ENCODE measurements at places on chromosomes 12 and 14.

DNA sequence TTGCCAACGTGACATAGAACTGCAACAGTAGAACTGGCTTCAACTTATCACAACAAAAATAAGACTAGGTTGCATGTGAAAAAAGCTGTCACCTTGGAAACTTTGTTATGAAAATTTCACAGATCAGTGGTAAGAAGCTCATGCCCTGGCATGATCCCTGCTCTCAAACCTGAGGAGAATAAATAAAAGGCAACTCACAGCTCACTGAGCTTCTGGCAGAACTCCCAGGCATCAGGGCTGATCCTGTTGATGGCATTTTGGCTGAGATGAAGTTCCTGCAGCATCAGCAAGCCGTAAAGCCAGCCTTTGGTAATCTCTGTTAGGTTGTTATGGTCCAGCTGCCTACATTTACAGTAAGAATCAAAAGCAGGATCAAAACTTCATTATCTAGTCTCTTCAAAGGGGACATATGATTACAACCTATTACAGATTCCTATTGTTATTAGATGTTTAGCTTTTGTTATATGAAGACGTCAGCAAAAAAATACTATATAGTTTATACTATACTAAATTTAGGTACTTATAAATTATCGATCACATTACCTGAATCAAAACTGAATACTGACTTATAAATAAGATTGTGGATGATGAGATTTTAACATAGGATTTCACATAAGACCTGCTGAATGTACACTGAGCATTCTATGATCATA lies 32.0 kb downstream of the LRIG3 start:
- H3K36me3 ChIP-seq: peaks cover 22% of the 10 kb centered on the region
- H3K27ac ChIP-seq: no peak overlapping the region
- DNase-seq: no peak
- peaks cover 3% of the 10 kb centered on the region for H3K4me1 ChIP-seq
- no peak overlapping the region for H3K4me3 ChIP-seq

GRCh38 chr14:25832585-25832984 lies 765.2 kb downstream of the NOVA1 start:
- no peak for DNase-seq
- H3K36me3 ChIP-seq: no peaks in the 10 kb centered on the region
- H3K4me3 ChIP-seq: no peak overlapping the region
- H3K27me3 ChIP-seq: no peaks in the 10 kb centered on the region
- no peaks in the 10 kb centered on the region for H3K4me1 ChIP-seq

DNA sequence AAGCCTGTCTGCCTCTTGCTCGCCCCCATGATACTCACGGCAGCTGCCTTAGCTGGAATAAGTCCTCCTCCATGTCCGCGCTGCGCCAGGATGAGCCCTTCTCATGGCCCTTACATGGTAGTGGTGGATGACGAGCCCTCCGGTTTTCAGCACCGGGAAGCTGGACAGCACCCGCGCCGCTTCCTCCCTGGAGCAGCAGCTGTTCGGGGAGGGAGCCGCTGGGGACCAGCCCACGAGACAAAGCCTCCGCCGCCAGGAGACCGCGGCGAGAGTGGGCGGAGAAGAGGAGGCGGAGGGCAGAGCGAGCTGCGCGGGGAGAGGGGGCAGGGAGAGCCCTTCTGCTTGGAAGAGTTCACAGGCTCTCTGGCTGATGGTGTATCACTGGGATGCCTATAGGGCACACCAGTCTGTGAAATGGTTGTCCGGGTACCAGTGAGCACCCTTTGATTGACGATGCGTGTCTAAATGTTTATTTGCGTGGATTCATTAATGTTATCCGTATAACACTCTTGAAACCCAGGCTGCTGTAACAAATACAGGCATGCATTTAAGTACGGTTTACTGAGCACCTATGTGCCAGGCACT lies at the start of gene SVOP:
TSS of gene SVOP (minus strand) at position 273 of the 585 bp plus-strand sequence. CDS start at position 73, 200 bp downstream.
- DNase-seq: peak; percentile 97
- H3K27me3 ChIP-seq: no peaks in the 10 kb centered on the region
- H3K27ac ChIP-seq: no peak within 1 kb of the TSS
- H3K4me1 ChIP-seq: no peaks in the 10 kb centered on the region

- no peak overlapping the region for H3K4me3 ChIP-seq
- DNase-seq: no peak
- no peaks in the 10 kb centered on the region for H3K27me3 ChIP-seq
- H3K36me3 ChIP-seq: no peaks in the 10 kb centered on the region
- no peak overlapping the region for H3K27ac ChIP-seq
- no peaks in the 10 kb centered on the region for H3K4me1 ChIP-seq
Measured at GRCh38 chr12:104490186-104490585, 33.4 kb downstream of the CHST11 start.

DNA sequence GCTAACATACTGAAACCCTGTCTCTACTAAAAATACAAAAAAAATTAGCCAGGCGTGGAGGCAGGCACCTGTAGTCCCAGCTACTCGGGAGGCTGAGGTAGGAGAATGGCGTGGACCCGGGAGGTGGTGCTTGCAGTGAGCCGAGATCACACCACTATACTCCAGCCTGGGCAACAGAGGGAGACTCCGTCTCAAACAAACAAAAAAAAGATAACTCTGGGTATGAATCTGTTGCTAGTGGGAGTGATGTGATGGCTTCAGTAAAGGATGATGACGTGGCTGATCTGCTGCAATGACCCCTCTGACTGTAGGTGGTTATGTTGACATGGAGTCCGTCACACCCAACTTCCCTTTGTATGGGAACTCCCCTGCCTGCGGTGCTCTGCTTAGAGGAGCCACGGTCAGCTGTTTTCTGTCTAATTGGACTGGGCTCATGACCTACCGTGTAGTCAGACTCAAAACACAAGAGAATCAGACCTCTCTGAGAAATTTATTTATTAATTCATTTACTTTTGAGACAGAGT lies 59.1 kb upstream of the MED13L start:
- H3K4me1 ChIP-seq: peaks cover 4% of the 10 kb centered on the region
- no peaks in the 10 kb centered on the region for H3K27me3 ChIP-seq
- DNase-seq: no peak
- H3K27ac ChIP-seq: no peak overlapping the region

GRCh38 chr14:65335411-65335947 lies 77.1 kb upstream of the FUT8 start:
- H3K27ac ChIP-seq: no peak overlapping the region
- H3K36me3 ChIP-seq: no peaks in the 10 kb centered on the region
- H3K4me1 ChIP-seq: peaks cover 2% of the 10 kb centered on the region
- H3K27me3 ChIP-seq: peaks cover 39% of the 10 kb centered on the region
- DNase-seq: no peak
- peak overlapping the region; percentile 48 for H3K4me3 ChIP-seq

- H3K36me3 ChIP-seq: no peaks in the 10 kb centered on the region
- H3K4me3 ChIP-seq: no peak overlapping the region
- no peaks in the 10 kb centered on the region for H3K27me3 ChIP-seq
Measured at GRCh38 chr12:104676636-104677035, 219.9 kb downstream of the CHST11 start.

DNA sequence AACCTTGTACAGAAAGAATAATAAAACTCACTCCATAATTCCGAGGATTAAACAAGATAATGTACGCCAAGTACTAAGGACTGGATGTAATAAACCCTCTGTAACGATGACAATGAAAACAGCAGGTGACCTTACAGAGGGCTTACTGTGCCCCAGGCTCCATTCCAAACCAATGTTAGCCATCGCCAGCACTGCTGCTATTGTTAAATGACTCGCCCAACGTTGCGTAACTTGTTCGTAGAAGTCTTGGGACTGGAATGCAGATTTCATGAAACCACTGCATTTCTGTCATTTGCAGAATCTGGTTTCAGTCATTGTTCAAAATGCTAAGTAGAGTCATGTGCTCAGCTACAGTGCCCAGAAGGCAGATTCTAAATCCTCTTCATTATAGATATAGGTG lies 728 bp upstream of the STON2 start:
- H3K4me1 ChIP-seq: no peaks in the 10 kb centered on the region
- no peaks in the 10 kb centered on the region for H3K27me3 ChIP-seq
- DNase-seq: no peak
- H3K36me3 ChIP-seq: peaks cover 5% of the 10 kb centered on the region

GRCh38 chr12:42744539-42745182 lies 155.1 kb upstream of the PRICKLE1 start:
- no peak overlapping the region for H3K4me3 ChIP-seq
- no peak for DNase-seq
- H3K4me1 ChIP-seq: no peaks in the 10 kb centered on the region
- no peaks in the 10 kb centered on the region for H3K36me3 ChIP-seq

- H3K36me3 ChIP-seq: no peaks in the 10 kb centered on the region
- no peaks in the 10 kb centered on the region for H3K4me1 ChIP-seq
- DNase-seq: no peak
- H3K4me3 ChIP-seq: no peak overlapping the region
- no peaks in the 10 kb centered on the region for H3K27me3 ChIP-seq
- H3K27ac ChIP-seq: no peak overlapping the region
Measured at GRCh38 chr14:86143248-86143647, 613.3 kb downstream of the FLRT2 start.

- no peaks in the 10 kb centered on the region for H3K36me3 ChIP-seq
- DNase-seq: no peak
- H3K4me1 ChIP-seq: peaks cover 38% of the 10 kb centered on the region
- no peak overlapping the region for H3K27ac ChIP-seq
- H3K4me3 ChIP-seq: peak overlapping the region; percentile 57
Measured at GRCh38 chr12:54390668-54391551, 6.4 kb upstream of the ZNF385A start.

All from H1 (cell line).